Activated CD4-positive, alpha-beta T cell treated with anti-CD3 and anti-CD28 coated beads for 48 hours (primary cell): ENCODE measurements at places on chromosomes 2 and 18.
A peak's percentile ranks its signal among the peaks of the same experiment; 100 is the strongest.

DNA sequence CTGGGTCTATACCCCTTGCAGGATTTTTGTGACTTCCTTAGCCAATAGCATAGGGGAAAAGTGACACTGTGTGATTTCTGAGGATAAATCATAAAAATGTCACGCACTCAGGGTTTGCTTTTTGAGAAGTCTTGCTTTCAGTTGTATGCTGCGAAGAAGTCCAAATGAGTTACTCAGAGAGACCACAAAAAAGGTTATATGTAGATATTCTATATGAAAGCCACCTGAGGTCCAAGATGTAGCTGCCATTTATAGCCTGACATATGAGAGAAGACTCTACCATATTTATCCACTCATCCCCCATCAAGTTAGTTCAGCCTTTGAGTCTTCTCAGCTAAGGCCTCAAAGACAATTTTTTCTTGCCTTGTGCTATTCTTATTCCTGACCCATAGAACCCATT is 488.3 kb upstream of the MAP2 start:
- DNase-seq: no peak

DNA sequence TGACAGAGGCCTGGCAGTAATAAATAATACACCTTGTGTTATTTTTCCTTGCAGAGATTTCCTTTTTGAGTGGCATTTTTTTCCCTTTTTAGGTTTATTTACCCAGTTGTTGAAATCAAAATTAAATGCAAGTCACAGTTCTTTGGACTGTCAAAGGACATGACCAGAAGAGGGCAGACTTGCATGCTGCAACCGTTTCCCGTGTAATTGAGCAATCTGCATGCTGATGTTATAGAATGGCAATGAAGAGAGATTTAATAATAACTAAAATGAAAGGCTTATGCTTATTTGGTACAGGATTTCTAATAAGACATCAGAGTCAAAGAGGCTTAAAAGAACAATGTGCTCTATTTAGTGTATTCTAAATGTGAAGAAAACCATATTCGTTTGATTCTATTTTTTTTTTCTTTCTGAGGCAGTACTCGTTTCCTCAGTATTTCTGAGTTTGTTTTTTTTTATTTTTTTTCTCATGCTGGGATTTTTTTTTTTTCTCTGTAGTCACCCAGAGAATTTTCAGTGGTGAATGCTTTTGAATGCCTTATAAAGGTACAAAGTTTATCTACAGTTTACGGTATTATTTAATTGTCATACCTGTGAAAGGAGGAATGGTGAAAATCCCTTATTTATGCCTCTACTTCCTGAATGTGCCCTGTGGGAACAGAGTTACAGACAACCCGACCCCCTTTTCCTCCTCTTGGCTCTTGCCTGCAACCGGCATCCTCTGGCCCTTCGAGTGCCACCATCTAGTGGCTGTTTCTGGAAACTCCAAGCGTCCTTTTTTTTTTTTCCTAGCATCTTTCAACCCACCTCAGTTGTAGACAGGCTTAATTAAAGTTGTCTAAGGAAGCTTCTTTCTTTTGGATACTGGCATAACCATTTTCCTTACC is 368.5 kb downstream of the LRRTM1 start:
- DNase-seq: peak; percentile 19

- DNase-seq: no peak
Observed at GRCh38 chr2:7683196-7683595, 766.0 kb downstream of the RNF144A start.

DNA sequence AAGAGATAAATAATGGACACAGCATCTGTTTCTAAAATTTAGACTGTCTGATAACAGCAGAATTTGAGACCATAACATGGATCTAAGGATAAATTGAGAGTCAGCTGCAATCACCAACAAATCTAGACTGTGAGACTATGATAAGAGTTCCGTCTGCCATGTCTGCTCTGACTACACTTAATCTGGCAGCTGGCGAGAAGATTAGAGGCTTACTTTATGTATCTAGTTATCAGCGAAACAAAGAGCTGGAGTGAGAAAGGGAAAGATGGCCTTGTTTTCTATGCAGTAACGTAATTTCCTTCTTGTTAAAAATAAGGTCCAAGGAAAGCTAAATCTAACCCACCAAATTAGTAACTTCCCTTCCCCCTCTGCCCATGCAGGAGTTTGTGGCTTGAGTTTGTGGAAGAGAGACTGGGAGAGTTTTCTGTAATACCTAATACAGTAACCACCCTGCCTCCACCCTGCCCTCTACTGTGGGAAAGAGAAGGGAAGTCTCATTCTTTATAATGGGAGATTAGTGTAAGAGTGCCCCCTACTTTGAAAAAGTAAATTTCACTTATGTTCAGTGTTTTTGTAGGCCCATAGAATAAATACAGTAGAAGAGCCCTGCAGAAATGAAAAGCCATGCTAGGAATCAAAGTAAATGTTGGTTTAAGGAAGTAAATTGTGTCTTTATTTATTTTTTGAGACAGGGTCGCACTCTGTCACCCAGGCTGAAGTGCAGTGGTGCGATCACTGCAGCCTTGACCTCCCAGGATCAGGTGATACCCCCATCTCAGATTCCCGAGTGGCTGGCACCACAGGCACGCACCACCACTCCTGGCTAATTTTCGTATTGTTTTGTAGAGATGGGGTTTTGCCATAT is 27.5 kb downstream of the EML4 start:
- DNase-seq: peak; percentile 21

- no peak for DNase-seq
Observed at GRCh38 chr2:20212459-20212870, 12.5 kb downstream of the SDC1 start.

GRCh38 chr2:2663401-2664036 is 332.4 kb upstream of the MYT1L start:
- no peak for DNase-seq

GRCh38 chr2:54076586-54076985 is 38.8 kb upstream of the ACYP2 start:
- DNase-seq: no peak
